Heart right ventricle (tissue), 16 donors: ENCODE measurements at places on chromosomes 3 and 15. TPM values are rescaled to one million over a fixed set of nuclear protein-coding genes. Genes with fewer than 3 reads are reported as not detected.

The TMEM40 gene
- polyA plus RNA-seq: 0.71 TPM

The ABHD5 gene
- 40.1 TPM for polyA plus RNA-seq

The TP63 gene
- 0.09 TPM for polyA plus RNA-seq

The FYCO1 gene
- polyA plus RNA-seq: 8.8 TPM

The RETNLB gene
- polyA plus RNA-seq: not detected
